ENCODE measurements at places on chromosomes 1 and 21. TPM values are rescaled to one million over a fixed set of nuclear protein-coding genes. Genes with fewer than 3 reads are reported as not detected.

KIF17 gene
- total RNA-seq = 0.40 TPM

SPRR4 gene
- not detected for total RNA-seq

PSMA5 gene
- 62.2 TPM for total RNA-seq

RAB25 gene
- not detected for total RNA-seq

HMCN1 gene
- 40.1 TPM for total RNA-seq

NPHS2 gene
- not detected for total RNA-seq

CRYAA gene
- total RNA-seq = not detected

TTC39A gene
- total RNA-seq = 1.6 TPM

MYOG gene
- not detected for total RNA-seq

RGS8 gene
- total RNA-seq = 0.04 TPM

FCRL2 gene
- total RNA-seq = not detected

YARS1 gene
- total RNA-seq = 378 TPM

MATN1 gene
- total RNA-seq = 0.45 TPM

TTC24 gene
- not detected for total RNA-seq

RGS1 gene
- not detected for total RNA-seq

FAM72A gene
- total RNA-seq = 21.3 TPM

TMPRSS15 gene
- 35.2 TPM for total RNA-seq

MECR gene
- total RNA-seq = 41.2 TPM

SPRR1B gene
- not detected for total RNA-seq

SPRR2G gene
- total RNA-seq = not detected

PPM1J gene
- total RNA-seq = 0.74 TPM

DMBX1 gene
- not detected for total RNA-seq

AGRN gene
- 99.7 TPM for total RNA-seq

C1orf185 gene
- not detected for total RNA-seq

OR14K1 gene
- total RNA-seq = not detected

SERPINC1 gene
- not detected for total RNA-seq

SLC45A1 gene
- total RNA-seq = 0.85 TPM

E2F2 gene
- total RNA-seq = 9.4 TPM

CATSPERE gene
- not detected for total RNA-seq

PCBP3 gene
- 1.1 TPM for total RNA-seq

OR10J1 gene
- total RNA-seq = not detected

Data from A375 (cell line).